ENCODE measurements at places on chromosomes 2 and 18.

GRCh38 chr2:11127761-11128160 is 27.5 kb upstream of the SLC66A3 start:
- no peak for DNase-seq

GRCh38 chr2:15738225-15738546 is 146.5 kb downstream of the DDX1 start:
- no peak for DNase-seq

GRCh38 chr2:4151521-4151920 is 448.1 kb downstream of the DCDC2C start:
- no peak for DNase-seq

DNA sequence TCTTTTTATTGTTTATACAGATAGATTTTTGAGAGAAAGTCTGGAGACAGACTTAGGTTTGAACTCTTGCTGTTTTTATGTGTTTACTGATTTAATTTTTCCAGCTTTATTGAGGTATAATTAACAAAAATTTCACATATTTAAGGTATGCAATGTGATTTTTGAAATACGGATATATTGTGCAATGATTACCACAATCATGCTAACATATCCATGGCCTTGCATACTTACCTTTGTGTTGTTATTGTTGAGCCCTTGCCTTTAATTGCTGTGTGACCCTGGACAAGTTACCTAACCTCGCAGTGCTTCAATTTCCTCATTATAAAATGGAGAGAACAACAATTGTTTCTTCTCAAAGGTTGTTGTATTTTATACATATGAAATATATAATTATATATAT is 13.9 kb upstream of the RBMS1 start:
- no peak for DNase-seq

GRCh38 chr2:222456479-222457077 is 32.2 kb downstream of the SGPP2 start:
- no peak for DNase-seq

DNA sequence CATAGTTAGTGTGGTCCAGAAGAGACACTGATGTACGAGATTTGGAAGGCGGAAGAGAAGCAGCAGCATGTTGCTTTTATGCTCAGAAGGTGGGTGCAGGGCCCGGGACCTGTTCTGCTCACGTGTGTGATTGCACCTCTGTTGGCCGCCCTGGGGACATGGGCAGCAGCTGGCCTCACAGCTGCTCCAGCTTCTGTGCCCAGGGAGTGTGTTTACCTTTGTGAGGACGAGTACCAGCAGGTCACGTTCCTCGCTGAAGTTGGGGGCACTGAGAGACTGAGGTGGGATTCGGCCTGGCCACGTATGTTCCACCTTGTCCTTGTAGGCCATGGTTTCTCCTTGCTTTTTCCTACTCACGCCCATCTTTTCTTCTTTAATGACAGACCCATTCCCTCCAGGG is 86.3 kb downstream of the PMAIP1 start:
- no peak for DNase-seq

GRCh38 chr18:58552057-58552461 is 76.8 kb downstream of the ALPK2 start:
- no peak for DNase-seq

- peak; percentile 1 for DNase-seq
Observed at GRCh38 chr2:45699032-45699658, 47.7 kb downstream of the PRKCE start.
